ENCODE measurements at places on chromosomes 1 and 21. TPM values are rescaled to one million over a fixed set of nuclear protein-coding genes. Genes with fewer than 3 reads are reported as not detected.

- no peak overlapping the region for H3K27ac ChIP-seq
- no peak overlapping the region for H3K4me3 ChIP-seq
- no peak for DNase-seq
- H3K36me3 ChIP-seq = no peaks in the 10 kb centered on the region
- H3K27me3 ChIP-seq = peaks cover 8% of the 10 kb centered on the region
- H3K4me1 ChIP-seq = no peaks in the 10 kb centered on the region
Observed at GRCh38 chr1:174964261-174964971, 35.3 kb upstream of the CACYBP start.

GRCh38 chr1:245232931-245233330, 78.1 kb downstream of the KIF26B start:
- H3K36me3 ChIP-seq = no peaks in the 10 kb centered on the region
- no peaks in the 10 kb centered on the region for H3K27me3 ChIP-seq
- DNase-seq = no peak
- no peak overlapping the region for H3K4me3 ChIP-seq

- no peaks in the 10 kb centered on the region for H3K4me1 ChIP-seq
- H3K27me3 ChIP-seq = peaks cover 39% of the 10 kb centered on the region
- no peak overlapping the region for H3K27ac ChIP-seq
Observed at GRCh38 chr1:157170677-157171515, 32.7 kb upstream of the ETV3 start.

DNA sequence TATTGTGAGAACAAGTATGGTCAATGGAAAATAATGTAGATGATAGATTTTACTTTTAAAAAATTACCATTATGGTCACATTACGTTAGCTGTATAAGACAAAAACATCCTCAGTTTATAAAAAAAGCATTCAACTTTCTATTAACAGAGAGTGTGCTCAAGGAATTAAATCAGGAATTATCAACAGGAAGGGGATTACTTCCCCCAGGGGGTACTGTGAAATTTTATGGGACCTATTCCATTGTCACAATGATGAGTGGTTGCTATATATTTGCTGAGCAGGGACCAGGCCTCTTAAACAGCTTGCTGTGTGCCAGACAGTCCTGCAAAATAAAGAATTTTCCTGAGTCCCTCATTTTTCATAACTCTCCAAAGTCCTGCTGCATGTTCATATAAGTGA, 21.2 kb downstream of the JAM2 start:
- no peak for DNase-seq
- no peak overlapping the region for H3K27ac ChIP-seq
- H3K4me3 ChIP-seq = no peak overlapping the region
- no peaks in the 10 kb centered on the region for H3K4me1 ChIP-seq
- H3K27me3 ChIP-seq = no peaks in the 10 kb centered on the region
- H3K36me3 ChIP-seq = no peaks in the 10 kb centered on the region

DNA sequence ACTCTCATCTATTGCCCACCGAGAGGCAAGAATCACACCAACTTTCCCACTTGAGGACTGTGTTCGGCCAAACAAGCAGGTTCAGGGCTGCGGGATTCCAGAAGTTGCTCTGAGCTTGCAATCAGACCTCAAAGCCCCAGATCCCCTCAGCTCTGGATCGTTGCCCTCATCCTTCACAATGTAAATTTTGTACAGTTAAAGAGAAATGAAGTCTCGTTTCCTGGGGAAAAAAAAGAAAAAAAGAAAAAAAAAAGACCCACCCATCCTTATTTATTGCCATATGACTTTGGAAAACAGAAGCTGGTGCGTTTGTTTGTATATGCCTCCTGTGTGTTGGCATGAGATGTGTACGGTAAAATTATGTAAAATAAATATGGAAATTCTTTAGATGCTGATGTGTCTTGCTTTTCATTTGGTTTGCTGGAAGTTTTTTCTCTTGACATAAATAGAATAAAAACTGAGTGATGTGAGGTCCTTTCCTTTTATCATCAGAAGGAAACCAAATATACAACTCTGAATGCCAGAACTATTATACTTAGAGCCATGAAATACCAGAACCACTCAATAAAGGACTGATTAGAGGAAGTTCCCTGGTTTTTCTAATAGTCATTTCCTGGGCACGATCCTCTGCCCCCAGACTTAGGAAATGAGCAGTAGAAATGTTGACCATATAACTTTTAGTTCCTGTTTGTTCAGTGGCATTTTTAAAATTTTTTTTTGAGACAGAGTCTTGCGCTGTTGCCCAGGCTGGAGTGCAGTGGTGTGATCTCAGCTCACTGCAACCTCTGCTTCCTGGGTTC, 48.7 kb downstream of the LHX4 start:
- H3K4me3 ChIP-seq = no peak overlapping the region
- H3K4me1 ChIP-seq = peaks cover 2% of the 10 kb centered on the region
- H3K27ac ChIP-seq = no peak overlapping the region
- H3K36me3 ChIP-seq = peaks cover 29% of the 10 kb centered on the region

DNA sequence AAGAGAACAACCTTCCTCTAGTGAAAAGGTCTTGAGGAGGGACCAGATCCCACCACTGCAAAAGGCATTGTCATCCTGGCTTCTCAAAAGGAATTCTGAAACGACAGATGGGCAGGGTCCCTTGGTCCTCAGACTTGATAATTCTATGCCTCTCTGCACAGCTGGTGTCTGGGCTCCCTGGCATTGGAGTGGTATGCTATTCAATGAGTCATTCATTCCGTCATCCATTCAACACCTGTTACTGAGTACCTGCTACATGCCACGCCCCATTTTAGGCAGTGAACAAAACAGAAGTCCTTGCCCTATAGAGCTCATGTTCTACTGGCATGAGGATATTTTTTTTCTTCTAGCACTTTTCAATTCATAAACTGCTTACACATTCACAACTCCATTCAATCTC, 45.8 kb upstream of the HMGB4 start:
- DNase-seq = no peak
- no peaks in the 10 kb centered on the region for H3K27me3 ChIP-seq
- no peak overlapping the region for H3K4me3 ChIP-seq
- H3K27ac ChIP-seq = no peak overlapping the region
- H3K4me1 ChIP-seq = no peaks in the 10 kb centered on the region
- no peaks in the 10 kb centered on the region for H3K36me3 ChIP-seq

GRCh38 chr1:208809876-208810275, 565.7 kb upstream of the PLXNA2 start:
- H3K4me1 ChIP-seq = no peaks in the 10 kb centered on the region
- no peaks in the 10 kb centered on the region for H3K27me3 ChIP-seq
- H3K36me3 ChIP-seq = no peaks in the 10 kb centered on the region
- H3K27ac ChIP-seq = no peak overlapping the region

DNA sequence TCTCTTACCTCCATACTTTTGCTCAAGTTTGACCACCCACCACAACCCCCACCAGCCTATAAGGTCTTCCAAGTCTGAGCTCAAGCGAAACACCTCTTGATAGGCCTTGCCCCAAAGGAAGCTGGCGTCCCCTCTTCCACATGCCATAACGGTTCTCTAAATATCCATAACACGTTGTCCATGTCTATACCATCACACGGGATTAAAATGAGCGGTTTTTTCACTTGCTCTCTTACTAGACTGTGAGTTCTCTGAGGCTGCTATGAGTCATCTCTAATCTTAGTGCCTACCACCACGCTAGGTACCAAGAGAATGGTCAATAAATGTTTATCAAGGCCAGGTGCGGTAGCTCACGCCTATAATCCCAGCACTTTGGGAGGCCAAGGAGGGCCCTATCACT, 41.0 kb downstream of the WASF2 start:
- H3K4me1 ChIP-seq = peaks cover 2% of the 10 kb centered on the region
- H3K27ac ChIP-seq = no peak overlapping the region
- DNase-seq = no peak

BSND gene
- not detected for total RNA-seq

PDC gene
- total RNA-seq = not detected

All from IMR-90 (cell line).